ENCODE measurements at places on chromosomes 7 and 10. TPM values are rescaled to one million over a fixed set of nuclear protein-coding genes. Genes with fewer than 3 reads are reported as not detected.

DNA sequence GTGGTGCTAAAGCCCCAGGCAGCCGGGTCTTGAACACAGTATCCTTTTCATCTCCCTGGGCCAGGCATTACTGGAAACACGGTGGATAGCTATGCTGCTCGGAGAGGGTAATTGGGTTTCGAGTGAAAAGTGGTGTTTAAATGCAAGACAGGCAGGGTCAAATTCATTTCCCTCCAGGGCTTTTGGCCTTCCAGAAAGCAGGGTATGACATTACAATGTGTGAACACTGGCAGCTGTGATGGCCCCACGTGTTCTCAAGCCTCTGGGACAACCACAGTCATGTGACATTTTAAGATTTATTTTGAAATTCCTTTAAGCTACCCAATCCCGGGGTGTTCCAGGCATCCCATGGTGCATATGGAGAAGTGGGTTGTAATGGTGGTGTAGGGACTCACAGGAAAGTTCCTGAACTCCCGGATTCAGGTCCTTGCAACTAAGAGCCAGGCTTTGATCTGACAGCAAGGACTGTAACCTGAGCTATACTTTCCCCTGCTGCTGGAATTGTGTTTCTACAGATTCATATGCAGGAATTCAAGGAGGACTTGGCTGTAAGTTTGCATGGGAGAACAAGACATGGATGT lies 46.8 kb downstream of the INSYN2A start:
- no peak for DNase-seq

Gene ACBD7
- 1.3 TPM for total RNA-seq

Gene GTF2IRD1
- total RNA-seq, result 1.4 TPM

Gene SCIN
- total RNA-seq, result not detected
